Activated CD4-positive, alpha-beta T cell treated with anti-CD3 and anti-CD28 coated beads for 36 hours (primary cell): ENCODE measurements at places on chromosomes 1 and 21. TPM values are rescaled to one million over a fixed set of nuclear protein-coding genes. Genes with fewer than 3 reads are reported as not detected.

TRIM46 gene
- total RNA-seq, result 6.3 TPM

PIGP gene
- 32.8 TPM for total RNA-seq

DIP2A gene
- 25.2 TPM for total RNA-seq

GPR161 gene
- total RNA-seq, result 0.59 TPM

OR2L2 gene
- 0.12 TPM for total RNA-seq

QSOX1 gene
- total RNA-seq, result 18.3 TPM

MIXL1 gene
- total RNA-seq, result not detected

PLK3 gene
- total RNA-seq, result 52.1 TPM

CLCA2 gene
- not detected for total RNA-seq

RBP7 gene
- not detected for total RNA-seq

LAD1 gene
- total RNA-seq, result not detected

CLCA1 gene
- total RNA-seq, result not detected

DCDC2B gene
- not detected for total RNA-seq

TUFT1 gene
- 3.2 TPM for total RNA-seq

LMOD1 gene
- total RNA-seq, result not detected

NCAM2 gene
- total RNA-seq, result not detected

PTPRC gene
- total RNA-seq, result 458 TPM

GRCh38 chr21:22374218-22374969 is 1376.2 kb downstream of the NCAM2 start:
- no peaks in the 10 kb centered on the region for H3K4me1 ChIP-seq
- H3K36me3 ChIP-seq, result no peaks in the 10 kb centered on the region
- H3K4me3 ChIP-seq, result no peak overlapping the region
- DNase-seq, result no peak

DNA sequence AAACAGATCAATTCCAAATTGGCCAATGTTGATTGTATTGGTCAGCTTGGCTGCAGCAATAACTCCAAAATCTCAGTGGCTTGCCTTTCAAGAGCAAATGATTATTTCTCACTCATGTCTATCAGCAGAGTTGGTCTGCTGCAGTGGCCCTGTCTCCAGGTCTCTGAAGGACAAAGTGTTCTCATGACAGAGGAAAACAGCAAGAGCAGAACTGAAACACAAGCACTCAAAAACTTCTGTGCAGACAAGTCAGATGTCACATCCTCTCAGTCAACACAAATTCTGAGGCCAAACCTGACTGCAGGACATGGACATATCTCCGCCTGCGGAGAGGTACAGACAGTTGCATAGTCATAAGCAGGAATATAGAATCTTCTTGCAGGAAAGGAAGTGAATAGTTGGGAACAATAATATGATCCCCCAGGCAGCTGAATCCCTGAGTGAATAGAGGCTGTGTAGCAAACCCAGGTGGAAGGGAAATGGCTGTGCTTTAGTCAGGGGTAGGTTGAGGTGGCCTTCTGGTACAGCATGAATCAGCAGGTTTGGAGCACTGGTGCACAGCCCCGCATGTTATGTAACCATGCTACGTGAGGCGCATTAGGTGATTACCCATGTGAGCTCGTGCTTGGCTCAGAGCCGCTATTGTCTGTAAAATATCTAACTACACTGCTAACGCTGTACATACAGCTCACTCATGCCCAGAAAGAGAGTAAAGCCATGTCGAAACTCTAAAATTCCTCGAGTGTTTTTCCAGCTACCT is 17.1 kb upstream of the UBE2U start:
- H3K36me3 ChIP-seq, result no peaks in the 10 kb centered on the region
- H3K27ac ChIP-seq, result no peak overlapping the region
- no peak for DNase-seq
- peaks cover 6% of the 10 kb centered on the region for H3K4me1 ChIP-seq
- H3K27me3 ChIP-seq, result peaks cover 2% of the 10 kb centered on the region

DNA sequence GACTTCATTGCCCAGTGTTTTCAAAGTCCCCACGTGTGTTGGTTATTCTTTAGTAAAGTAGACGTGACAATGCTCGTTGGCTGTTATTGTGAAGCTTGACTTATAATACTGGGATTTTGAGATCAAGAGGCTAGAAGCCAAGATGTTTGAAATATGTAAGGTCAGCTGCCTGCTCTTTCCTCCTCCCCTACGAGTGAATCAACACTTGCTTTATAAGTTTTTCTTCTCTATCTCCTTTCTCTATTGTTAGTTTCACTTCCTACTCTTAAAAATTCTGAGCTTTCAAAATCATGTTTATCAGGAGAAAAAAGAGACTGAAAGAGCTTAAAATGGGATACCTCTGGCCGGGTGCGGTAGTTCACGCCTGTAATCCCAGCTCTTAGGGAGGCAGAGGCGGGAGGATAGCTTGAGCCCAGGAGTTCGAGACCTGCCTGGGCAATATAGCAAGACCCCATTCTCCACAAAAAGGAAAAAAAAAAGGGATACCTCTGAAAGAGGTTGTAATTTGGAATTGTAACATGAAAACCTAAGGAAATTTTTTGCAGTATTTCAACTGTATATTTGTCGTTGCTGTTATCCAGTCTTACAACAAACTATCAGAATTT is 72.0 kb downstream of the EPB41 start:
- H3K4me1 ChIP-seq, result peaks cover 34% of the 10 kb centered on the region
- no peak overlapping the region for H3K27ac ChIP-seq
- H3K36me3 ChIP-seq, result peaks cover 23% of the 10 kb centered on the region
- no peaks in the 10 kb centered on the region for H3K27me3 ChIP-seq
- no peak overlapping the region for H3K4me3 ChIP-seq
- DNase-seq, result no peak

DNA sequence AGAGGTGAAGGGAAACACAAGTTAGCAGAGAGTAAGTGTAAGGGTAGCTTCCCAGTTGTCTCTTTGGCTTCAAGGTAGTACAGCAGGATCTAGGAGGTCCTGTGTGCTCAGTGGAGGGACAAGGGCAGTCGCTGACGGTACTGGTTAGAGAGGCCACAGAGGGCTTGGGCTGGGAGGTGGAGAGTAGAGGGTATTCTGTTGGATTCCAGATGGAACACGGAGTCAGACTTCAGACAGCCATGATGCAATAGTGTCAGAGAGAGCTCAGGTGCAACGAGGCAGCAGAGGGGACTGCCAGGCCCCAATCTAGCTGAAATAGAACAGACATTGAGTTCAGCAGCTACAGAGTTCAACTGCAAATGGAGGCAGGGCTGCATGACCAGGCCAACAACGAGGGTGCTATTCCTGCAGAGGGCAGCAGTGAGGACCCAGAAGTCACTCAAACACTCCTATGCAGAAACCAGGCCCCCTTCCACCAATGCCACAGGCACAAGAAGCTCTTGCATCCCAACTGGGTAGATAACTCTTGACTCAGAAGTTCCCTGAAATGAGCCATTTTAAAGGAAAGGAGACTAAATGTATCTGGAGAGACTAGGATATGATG is 325.0 kb upstream of the ESRRG start:
- H3K27ac ChIP-seq, result no peak overlapping the region
- no peaks in the 10 kb centered on the region for H3K4me1 ChIP-seq
- DNase-seq, result peak; percentile 22
- H3K4me3 ChIP-seq, result no peak overlapping the region

- H3K27me3 ChIP-seq, result peaks cover 12% of the 10 kb centered on the region
- H3K4me3 ChIP-seq, result no peak overlapping the region
- no peaks in the 10 kb centered on the region for H3K36me3 ChIP-seq
- H3K27ac ChIP-seq, result no peak overlapping the region
- DNase-seq, result no peak
These were observed 70.6 kb downstream of the LMO4 start for GRCh38 chr1:87399264-87399663.

GRCh38 chr1:48000883-48001282 is 3.7 kb upstream of the TRABD2B start:
- H3K36me3 ChIP-seq, result no peaks in the 10 kb centered on the region
- peaks cover 22% of the 10 kb centered on the region for H3K27me3 ChIP-seq
- no peak for DNase-seq
- H3K27ac ChIP-seq, result no peak overlapping the region
- H3K4me3 ChIP-seq, result no peak overlapping the region
- peaks cover 4% of the 10 kb centered on the region for H3K4me1 ChIP-seq

GRCh38 chr1:90879281-90879680 is 142.6 kb downstream of the ZNF644 start:
- no peaks in the 10 kb centered on the region for H3K4me1 ChIP-seq
- no peak overlapping the region for H3K4me3 ChIP-seq
- no peak overlapping the region for H3K27ac ChIP-seq

DNA sequence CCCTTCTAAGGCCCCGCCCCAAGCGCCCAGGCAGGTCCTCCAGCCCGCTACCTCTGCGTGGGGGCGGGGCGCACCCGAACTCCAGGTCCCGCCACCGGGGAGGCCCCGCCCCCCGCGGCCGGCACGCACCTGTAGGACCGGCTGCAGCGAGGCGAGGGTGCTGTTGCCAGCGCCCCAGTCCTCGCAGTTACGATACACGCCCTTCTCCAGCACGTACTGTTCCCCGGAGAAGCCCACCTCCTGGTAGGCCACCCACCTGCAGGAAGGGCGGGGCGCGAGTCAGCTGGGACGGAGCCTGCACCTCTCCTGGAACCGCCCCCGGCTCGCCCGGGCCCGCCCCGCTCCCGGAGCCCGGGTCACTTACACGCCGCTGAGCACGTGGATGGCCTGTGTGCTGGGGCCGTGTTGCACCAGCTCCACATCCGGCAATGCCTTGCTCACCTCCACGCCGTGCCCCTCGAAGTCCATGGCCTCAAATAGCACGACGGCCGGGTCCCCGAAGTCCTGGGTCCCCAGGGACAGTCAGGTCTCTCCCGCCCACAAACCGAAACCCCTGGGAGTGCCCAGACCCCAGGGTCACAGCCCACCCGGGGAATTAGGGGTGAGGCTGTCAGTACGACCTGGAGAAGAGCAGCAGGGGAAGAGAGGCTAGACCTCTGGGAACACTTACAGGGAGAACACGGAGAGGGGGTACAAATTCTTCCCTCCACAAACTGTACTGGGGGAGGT is 17.3 kb downstream of the CRYBG2 start:
- no peaks in the 10 kb centered on the region for H3K4me1 ChIP-seq
- H3K36me3 ChIP-seq, result no peaks in the 10 kb centered on the region
- H3K4me3 ChIP-seq, result peak overlapping the region; percentile 75
- no peak overlapping the region for H3K27ac ChIP-seq

DNA sequence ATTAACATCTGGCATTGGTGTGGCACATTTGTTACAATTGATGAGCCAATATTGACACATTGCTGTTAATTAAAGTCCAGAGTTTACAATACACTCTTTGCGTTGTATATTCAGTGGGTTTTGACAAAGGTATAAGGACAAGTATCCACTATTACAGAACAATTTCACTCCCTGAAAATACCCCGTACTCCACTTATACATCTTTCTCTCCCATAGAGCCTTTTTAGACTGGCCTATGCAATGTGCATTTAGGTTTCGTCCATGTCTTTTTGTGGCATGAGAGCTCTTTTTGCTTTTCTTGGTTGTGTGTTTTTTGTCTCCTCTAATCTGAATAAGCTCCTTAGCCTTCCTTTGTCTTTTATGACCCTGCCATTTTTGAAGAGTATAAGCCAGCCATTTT is 40.6 kb upstream of the TSNAX start:
- H3K36me3 ChIP-seq, result no peaks in the 10 kb centered on the region
- H3K4me1 ChIP-seq, result no peaks in the 10 kb centered on the region
- no peak for DNase-seq
- no peak overlapping the region for H3K27ac ChIP-seq
- no peak overlapping the region for H3K4me3 ChIP-seq

DNA sequence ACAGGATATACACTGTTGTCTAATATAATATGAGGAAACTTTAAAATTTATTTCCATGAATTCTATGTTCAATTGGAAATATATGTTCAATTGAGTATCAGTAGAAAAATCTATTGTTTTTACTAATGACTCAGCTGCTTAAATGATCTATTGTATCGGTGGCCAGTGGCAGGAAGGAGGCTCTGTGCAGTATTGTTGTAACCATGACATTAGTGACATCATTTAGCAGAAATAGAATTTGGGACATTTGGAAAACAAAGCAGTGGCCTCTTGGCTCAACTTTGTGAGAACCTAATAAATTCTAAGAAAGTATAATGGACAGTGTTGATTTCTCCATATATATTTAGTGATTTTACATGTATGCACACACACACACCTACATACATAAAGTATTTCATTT is 257.4 kb downstream of the PDE4B start:
- H3K27ac ChIP-seq, result no peak overlapping the region
- H3K27me3 ChIP-seq, result peaks cover 12% of the 10 kb centered on the region
- no peaks in the 10 kb centered on the region for H3K4me1 ChIP-seq
- no peak overlapping the region for H3K4me3 ChIP-seq
- no peaks in the 10 kb centered on the region for H3K36me3 ChIP-seq

GRCh38 chr1:177256153-177257075 is 85.7 kb downstream of the BRINP2 start:
- DNase-seq, result peak; percentile 49
- H3K27me3 ChIP-seq, result peaks cover 3% of the 10 kb centered on the region
- H3K4me1 ChIP-seq, result no peaks in the 10 kb centered on the region
- H3K27ac ChIP-seq, result no peak overlapping the region
- H3K4me3 ChIP-seq, result no peak overlapping the region

DNA sequence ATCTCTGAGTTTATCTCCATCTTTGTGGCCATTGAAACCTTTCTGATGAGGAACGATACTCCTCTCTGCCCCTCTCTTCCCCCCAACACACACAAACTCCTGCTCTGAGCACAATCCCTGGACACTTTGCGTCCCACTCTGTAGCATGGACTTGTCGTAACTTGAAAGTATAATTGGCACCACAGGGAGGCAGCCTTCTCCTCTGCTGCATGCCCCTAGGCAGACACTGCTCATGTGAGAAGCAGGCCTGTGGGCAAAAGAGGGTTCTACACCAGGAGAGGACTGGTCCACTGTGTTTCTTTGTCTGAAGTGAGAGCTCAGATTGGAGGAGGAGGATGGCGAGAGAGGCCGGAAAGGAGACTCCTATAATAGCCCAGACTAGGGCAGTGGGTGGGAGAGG is 3.8 kb upstream of the PARS2 start:
- no peak overlapping the region for H3K4me3 ChIP-seq
- no peaks in the 10 kb centered on the region for H3K27me3 ChIP-seq
- DNase-seq, result peak; percentile 25
- peaks cover 8% of the 10 kb centered on the region for H3K4me1 ChIP-seq

GRCh38 chr1:202807451-202807925 is 733 bp downstream of the KDM5B start:
- peaks cover 64% of the 10 kb centered on the region for H3K4me1 ChIP-seq
- DNase-seq, result peak; percentile 75
- H3K27me3 ChIP-seq, result peaks cover 8% of the 10 kb centered on the region
- peak overlapping the region; percentile 42 for H3K27ac ChIP-seq
- peaks cover 5% of the 10 kb centered on the region for H3K36me3 ChIP-seq

- no peak overlapping the region for H3K4me3 ChIP-seq
- H3K36me3 ChIP-seq, result no peaks in the 10 kb centered on the region
- no peak overlapping the region for H3K27ac ChIP-seq
- H3K27me3 ChIP-seq, result peaks cover 2% of the 10 kb centered on the region
- peak; percentile 87 for DNase-seq
- no peaks in the 10 kb centered on the region for H3K4me1 ChIP-seq
These were observed 70.8 kb upstream of the RHOU start for GRCh38 chr1:228664399-228664914.
